NCI-H510A (cell line): ENCODE measurements at places on chromosomes 12 and 14.

GRCh38 chr14:94341656-94342333 is 18.7 kb upstream of the SERPINA6 start:
- DNase-seq, result no peak

- no peak for DNase-seq
These were observed 23.2 kb upstream of the BMAL2 start for GRCh38 chr12:27309293-27309994.

DNA sequence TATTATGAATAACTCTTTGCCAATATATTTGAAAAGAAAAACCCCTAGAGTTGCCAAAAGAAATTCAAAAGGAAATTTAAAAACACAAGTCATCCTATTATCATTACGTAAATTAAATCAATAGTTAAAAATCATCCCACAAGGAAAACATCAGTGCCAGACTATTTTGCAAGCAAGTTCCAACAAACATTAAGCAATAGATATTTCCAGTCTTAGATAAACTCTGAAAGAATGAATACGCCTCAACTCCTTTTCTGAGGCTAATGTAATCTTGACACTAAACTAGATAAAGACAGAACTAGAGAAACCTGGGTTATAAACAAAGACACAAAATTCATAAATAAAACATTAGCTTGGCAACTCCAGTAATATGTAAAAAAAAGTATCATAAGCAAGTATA is 245.9 kb downstream of the FOXN3 start:
- DNase-seq, result no peak

GRCh38 chr12:30251546-30251945 is 444.1 kb downstream of the IPO8 start:
- DNase-seq, result no peak

DNA sequence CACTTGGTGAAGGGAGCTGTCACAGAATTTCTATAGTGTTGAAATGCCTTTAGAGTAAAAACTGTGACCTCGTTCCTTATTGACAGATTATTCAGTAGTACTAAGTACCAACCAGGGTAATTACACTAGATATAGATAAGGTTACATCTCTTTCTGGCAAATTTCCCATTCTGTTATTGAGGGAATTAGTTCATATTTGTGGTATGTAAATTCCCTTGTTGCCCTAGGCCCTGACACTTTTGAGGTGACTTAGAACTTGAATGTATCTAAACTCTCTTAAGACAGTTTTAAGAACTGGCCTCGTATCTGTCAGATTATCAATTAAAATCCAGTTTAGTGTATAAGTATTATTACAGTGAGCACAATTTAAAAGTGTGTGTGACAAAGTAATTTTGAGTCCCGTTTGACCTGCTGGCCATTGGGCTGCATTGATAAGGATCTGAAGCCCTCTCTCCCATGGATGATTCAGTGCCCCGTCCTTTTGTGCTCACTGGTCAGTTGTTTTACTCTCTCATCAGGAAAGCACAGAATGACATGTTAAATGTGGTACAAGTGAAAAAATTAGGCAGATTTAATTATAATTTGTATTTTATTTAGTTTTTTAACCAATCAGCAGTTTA is 123.2 kb downstream of the GPR135 start:
- no peak for DNase-seq
